ENCODE measurements at places on chromosomes 6 and 20. TPM values are rescaled to one million over a fixed set of nuclear protein-coding genes. Genes with fewer than 3 reads are reported as not detected.

- no peak for DNase-seq
Observed at GRCh38 chr6:105593056-105593690, 190.3 kb upstream of the PREP start.

DNA sequence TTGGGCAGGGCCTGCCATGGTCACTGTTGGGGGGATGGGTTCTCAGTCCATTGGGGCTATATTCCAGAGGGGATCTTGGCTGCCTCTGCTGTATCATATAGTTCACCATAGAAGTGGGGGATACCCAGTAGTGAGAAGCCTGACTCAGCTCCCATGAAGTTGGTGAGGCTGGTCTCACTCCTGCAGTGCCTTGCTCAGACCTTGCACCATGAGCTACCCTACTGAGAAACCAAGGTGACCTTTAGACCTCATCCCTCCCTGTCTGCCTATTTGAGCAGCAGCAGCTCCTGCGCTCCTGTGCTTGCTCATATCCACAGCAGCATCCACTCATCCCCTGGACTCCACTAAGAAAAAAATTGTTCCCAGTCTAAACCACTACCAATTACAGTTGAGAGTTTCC is 56.0 kb upstream of the HEY2 start:
- no peak for DNase-seq

GRCh38 chr6:158543606-158544185 is 16.2 kb upstream of the TMEM181 start:
- no peak for DNase-seq

- no peak for DNase-seq
Observed at GRCh38 chr6:161727083-161727833, 453.4 kb upstream of the AGPAT4 start.

DNA sequence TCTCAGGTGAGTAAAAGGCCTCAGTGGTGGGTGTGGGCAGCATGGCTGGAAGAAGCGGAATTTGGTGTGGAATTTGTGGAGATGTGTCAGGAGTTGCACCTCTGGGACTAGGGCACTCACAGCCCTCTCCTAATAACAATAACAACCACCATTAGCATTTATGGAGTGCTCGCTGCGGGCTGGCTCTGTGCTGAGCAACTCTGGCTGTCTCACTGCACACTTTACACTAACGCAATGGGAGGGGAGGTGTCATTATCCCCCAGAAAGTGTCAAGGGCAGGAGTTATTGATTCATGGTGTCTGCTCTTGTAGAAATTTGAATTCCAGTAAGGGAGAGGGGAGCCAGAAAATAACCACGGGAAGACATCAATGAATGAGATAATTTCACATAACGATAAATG is 22.7 kb upstream of the SCRT2 start:
- DNase-seq: no peak

GRCh38 chr6:45084257-45084656 is 243.9 kb upstream of the RUNX2 start:
- no peak for DNase-seq

DNA sequence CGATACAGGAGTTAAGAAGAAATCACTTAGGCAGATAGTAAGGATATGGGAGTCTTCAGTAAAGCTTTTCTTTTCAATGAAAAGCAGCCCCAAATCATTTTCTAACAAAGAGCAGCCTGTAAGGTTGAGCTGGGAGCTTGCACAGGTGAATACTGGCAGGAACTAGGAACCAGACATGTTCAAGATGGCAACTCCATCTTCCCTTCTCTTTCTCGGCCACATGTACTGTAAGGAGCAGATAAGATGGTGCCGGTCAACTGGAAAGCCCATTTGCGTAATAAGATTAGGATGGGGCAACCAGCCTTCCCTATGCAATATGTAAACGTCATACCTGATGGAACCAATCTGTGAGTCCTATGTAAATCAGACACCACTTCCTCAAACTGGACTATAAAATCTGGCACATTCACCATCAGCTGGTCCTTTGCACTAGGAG is 46.2 kb upstream of the RNGTT start:
- DNase-seq: no peak

DNA sequence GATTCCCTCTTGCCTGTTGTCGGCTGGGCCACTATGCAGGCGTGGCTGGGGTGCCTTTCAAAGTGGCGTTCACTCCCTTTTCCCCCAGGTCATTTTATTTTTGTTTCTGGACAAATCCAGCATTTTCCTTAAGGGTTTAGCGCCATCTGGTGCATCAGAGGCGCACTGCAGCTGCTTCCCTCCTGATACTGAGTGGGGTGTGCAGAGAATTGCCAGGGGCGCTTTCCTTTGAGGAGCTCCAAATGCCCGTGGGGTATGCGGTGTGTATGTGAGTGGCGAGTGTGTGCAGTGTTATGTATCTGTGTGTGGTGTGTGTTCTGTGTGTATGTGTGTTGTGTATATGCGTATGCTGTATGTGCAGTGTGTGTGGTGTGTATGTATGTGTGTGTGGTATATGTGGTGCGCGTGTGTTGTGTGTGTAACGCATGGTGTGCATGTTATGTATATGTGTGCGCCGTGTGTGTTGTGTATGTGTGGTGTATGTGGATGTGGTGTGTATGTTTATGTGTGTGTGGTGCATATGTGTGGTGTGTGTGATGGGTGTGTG is 100.1 kb upstream of the AGPAT4 start:
- peak; percentile 38 for DNase-seq

- DNase-seq: no peak
Observed at GRCh38 chr6:51349857-51350256, 531.2 kb downstream of the TFAP2B start.

GRCh38 chr6:12049165-12049564 is 37.1 kb downstream of the HIVEP1 start:
- DNase-seq: no peak

DNA sequence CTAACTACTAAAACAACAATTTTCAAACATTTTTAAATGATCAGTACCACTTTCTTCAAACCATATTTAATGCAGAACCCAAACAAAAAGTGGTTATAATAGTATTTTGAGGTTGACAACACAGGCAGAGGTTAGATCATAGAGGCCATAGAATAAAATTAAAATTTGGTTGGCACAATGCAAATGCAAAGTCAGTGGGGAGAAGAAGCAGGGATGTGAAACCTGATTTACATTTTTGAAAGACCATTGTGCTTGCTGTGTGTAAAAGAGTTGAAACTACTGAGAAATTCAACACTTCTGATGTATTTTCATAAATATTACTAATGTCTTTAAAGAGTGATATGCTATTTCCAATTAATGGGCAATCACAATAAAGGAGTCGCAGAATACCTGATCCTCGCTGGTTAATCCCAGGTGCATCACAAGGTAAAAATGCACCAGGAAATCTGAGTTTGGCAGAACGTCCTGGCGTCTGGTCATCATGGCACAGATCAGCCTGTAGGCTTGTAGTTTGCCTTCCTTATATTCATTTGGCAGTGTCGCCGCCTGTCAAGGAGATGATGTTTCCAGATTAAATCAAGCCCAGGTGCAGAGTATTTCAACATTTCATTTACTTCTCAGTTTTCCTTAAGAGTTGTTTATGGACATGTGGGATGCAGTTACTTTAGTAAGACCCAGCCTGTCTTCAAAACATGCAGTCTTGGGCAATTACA is 141.2 kb downstream of the RALGAPA2 start:
- no peak for DNase-seq

DNA sequence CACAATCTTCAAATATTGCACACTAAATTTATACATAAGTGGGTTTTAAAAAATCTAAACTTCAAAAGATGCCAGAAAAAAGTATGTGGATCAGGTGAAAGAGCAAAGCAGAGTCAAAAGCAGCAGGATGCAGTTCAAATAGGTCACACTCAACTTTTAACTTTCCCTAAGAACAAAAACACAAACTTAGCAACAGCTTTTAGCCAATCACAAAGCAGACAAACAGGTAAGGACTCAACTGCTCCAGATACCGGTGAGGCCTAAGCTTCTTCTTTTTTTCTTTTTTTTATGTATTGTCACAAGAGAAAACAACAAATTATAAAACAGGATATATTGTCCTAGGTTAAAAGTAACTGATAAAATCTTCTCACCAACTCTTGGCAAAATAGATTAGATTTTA is 74.7 kb downstream of the SESN1 start:
- no peak for DNase-seq

- DNase-seq: no peak
Observed at GRCh38 chr20:3168079-3168828, 5.1 kb downstream of the LZTS3 start.

GRCh38 chr20:18847226-18847755 is 33.7 kb downstream of the SCP2D1 start:
- DNase-seq: no peak

DNA sequence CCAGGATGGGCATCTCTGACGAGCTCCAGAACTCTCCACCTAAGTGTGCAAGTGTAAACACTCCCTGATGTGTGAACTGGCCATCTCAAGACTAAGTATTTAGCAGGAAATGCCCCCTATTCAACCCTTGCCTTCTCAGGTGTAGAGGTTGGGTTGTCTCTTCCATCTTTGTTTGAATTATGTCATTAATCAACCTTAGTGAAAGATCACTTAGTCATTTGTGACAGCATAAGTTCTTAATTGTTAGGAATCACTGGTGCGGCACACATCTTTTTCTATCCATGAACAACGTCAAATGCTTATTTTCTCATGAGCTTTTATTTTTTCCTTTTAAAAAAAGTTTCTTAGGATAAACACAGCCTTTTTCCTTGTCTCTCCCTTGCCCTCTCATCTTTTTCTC is 151.6 kb downstream of the ESR1 start:
- DNase-seq: no peak

- no peak for DNase-seq
Observed at GRCh38 chr6:129672881-129673631, 36.9 kb downstream of the ARHGAP18 start.

DNA sequence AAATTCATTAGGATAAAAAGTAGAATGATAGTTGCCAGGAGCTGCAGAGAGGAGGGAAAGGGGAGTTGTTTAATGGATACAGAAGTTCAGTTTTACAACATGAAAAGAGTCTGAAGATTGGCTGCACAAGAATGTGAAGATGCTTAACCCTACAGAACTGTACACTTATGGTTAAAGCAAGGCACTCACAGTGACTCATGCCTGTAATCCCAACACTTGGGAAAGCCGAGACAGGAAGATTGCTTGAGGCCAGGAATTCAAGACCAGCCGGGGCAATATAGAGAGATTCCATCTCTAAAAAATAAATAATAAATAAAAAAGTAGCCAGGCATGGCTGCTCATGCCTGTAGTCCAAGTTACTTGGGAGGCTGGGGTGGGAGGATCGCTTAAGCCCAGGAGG is 174.0 kb downstream of the TASP1 start:
- DNase-seq: no peak

ALDH8A1 gene
- total RNA-seq: not detected

PARD6B gene
- 6.8 TPM for total RNA-seq

SPATA25 gene
- not detected for total RNA-seq

E2F3 gene
- total RNA-seq: 13.1 TPM

CPNE5 gene
- total RNA-seq: 0.63 TPM

WFDC2 gene
- not detected for total RNA-seq

ADAM33 gene
- 0.12 TPM for total RNA-seq

IP6K3 gene
- not detected for total RNA-seq

ZFAND3 gene
- 14.7 TPM for total RNA-seq

ARHGAP18 gene
- total RNA-seq: 12.6 TPM

ZC2HC1B gene
- not detected for total RNA-seq

Measured in NCI-H460 (cell line).